ENCODE measurements at places on chromosomes 6 and 20.
A peak's percentile ranks its signal among the peaks of the same experiment; 100 is the strongest.

DNA sequence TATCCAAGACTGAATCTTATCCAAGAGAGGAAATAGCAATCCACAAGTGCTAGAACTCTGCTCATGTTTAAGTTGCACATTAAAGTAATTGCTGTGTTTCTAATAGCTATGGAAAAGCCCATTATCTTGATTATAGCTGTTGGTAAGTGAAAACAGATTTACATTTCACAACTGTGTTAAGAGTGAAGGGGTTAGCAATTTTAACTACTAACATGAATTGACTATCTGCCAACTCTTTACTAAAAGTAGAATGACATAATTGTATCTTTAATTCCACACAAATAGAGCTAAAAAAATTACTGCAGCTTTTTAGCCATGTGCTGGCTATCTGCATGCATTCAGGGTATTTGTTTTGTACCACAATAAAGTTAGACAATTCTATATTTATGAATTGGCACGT, 277.9 kb upstream of the IRAK1BP1 start:
- DNase-seq: no peak

DNA sequence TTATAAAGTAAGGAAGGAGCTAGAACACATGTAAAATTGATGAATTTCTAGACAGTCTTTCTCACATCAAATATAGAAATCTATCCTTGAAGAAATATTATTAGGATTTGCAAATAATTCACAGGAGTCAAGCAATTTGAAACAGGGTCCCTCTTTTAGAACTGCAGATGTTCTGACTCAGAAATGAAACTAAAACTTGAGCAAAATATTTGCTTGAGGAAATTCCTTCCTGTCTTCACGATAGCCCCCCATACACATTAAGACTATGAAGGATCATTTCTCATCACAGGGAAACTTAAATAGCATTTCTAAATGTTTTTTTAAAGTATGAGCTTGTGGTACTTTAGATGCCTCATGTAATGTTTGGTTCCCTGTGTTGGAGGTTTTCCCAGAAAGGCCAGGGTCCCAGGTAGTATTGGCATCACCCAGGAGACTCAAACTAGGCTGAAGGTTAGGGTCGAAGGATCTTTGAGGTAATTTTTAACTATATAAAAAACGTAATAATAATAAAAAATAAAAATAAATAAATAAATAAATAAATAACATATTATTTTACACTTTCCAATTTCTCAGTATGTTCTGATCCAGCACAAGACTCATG, 144.0 kb upstream of the TBX18 start:
- no peak for DNase-seq

- DNase-seq: no peak
Measured at GRCh38 chr6:132780770-132781371, 17.6 kb downstream of the SLC18B1 start.

DNA sequence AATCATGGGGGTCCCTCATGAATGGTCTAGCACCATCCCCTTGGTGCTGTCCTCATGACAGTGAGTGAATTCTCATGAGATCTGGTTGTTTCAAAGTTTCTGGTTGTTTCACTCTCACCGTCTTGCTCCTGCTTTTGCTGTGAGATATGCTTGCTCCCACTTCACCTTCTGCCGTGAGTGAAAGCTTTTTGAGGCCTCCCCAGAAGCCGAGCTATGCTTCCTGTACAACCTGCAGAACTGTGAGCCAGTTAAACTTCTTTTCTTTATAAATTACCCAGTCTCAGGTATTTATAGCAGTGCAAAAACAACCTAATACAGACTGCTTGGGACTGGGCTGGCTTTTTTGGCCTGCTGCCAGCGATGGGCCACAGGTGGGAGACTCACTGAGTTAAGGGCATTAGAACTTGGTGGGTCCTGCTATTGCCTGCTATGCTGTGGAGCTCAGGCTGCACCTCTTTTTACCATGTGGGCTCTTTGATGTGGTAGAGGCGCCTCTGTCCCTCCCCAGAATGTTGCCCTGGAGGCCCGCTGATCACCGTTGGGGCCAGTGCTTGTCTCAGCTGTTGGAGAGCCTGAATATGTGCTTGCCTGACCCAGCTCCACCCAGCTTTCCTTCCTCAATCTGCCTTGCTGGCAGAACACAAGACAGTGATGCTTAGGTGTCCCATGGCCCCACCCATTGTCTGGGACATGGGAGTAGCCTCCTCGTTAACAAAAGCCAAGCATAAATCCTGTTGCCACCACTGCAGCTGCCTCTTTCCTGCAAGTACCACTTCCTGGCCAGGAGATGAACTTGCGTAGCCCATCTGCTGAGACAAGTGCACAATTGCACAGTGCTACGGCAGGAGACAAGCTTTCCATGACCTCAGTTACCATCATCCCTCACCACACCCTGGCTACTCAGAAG, 47.1 kb downstream of the IGF2R start:
- DNase-seq: no peak

DNA sequence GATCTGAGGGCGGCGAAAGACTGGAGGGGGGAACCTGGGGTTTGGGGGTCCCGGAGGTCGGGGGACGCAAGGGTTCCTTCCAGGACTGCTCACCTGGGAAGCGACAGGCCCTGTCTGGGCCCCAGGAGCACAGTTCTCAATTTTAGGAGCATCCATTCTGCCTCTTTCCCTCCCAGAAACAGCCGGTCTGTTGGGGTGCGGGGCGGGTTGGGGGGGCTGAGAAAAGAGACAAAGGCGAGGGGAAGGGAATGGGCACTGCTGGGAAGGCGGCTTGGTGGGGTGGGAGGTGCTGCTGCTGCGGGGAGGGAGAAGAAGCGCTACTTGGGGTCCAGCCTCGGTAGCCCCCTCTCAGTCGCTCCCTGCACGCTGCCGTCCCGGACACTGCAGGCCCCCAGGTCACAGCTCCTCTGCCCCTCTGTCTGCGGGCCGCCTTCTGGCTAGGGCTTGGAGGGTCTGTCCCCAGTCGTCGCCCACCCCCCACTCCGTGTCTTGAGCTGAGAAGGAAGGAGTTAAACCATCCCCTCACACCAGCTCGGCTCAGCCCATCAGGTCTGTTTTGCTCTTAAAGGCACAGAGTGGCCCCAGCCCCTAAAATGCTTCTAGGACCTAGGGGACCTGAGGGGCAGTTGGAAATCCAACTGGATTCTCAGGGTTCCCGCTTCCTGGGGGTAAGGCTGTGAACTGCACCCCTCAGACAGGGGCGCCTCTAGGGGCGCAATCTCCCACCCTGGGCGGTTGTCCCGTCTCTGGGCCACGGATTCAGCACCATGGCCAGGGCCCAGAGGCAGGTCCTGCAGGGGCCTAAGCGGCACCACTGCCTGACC, 690 bp downstream of the GDAP1L1 start:
- peak; percentile 4 for DNase-seq

- no peak for DNase-seq
Measured at GRCh38 chr20:62381202-62381797, 5.6 kb upstream of the RPS21 start.

- no peak for DNase-seq
Measured at GRCh38 chr20:46767127-46767761, 57.8 kb downstream of the SLC2A10 start.

DNA sequence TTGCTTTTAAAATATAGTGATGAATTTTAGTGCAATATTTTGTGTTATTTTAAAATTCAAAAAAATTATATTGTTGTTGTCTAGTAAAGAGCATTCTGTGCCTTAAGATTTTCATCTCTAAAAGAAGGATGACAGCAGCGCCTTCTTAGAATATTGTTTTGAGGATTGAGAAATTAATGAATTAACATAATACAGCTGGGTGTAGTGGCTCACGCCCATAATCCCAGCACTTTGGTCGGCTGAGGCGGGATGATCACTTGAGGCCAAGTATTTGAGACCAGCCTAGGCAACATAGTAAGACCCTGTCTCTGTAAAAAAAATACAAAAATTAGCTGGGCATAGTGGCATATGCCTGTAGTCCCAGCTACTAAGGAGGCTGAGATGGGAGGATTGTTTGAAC, 6.8 kb downstream of the TIAM2 start:
- DNase-seq: no peak

DNA sequence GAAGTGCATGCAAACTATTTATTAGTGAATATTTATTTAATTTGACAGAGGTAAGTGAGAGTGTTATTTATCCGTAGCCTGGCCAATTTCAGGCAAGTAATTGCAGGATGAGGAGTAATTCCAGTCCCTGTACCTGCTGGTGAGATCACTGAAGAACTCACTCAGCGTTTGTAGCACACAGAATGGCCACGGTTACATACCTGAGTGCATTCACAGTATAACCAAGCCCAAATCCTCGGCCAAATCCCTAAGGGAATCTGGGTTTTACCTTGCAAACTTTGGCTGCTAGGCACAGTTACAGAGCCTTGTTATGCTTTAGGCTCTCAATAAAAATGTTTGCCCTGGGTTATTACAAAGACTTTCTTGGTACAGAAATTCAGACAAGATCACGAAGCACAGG, 93.3 kb downstream of the KCNQ5 start:
- no peak for DNase-seq

DNA sequence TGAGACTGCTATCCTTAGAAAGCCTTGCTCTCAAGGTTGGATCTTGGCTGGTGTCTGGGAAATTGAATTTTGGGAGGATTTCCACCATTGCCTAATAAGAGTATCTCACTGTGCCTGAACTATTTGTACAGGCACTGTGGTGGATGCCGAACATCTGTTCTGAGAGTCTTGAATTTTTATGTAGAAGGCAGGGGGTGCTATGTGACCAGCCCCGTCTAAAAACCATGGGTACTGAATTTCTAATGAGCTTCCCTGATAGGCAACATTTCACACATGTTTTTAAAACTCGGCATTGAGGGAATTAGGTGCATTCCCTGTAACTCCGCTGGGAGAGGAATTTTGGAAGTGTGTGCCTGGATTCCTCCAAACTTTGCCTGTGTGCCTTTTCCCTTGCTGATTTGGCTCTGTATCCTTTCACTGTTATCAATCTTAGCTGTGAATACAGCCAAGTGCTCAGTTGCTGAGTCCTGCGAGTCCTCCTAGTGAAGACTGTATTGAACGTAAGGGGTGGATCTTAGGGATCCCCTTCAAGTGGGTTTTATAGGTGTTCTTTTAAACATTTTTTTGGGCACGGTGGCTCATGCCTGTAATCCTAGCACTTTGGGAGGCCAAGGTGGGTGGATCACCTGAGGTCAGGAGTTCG, 27.6 kb upstream of the SCAF8 start:
- DNase-seq: no peak

DNA sequence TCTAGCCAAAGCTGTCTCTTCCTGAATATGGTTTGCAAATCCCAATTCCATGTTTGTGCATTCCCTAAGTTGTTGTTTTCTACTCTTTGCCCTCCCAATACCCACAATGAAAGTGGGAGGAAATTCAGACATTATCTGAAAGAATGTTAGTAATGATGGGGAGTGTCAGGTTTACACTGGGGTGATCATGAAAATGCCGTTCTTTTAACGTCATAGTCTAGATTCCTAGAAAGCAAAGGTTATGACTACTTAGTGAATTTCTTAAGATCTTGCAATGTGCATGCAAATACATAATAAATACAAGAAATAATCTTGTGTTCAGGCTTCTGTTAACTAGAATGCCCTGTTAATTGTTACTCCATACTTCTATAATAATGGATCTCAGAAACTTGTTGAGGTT, 101.0 kb downstream of the LCA5 start:
- no peak for DNase-seq

All from hypothalamus (tissue), 51 donors.